Natural killer cell treated with Interleukin-12 subunit alpha and Interleukin-12 subunit beta and Interleukin-15 and Interleukin-18, amount 100 ng/mL, for 72 hours (primary cell): ENCODE measurements at places on chromosomes 16 and 17.
A peak's percentile ranks its signal among the peaks of the same experiment; 100 is the strongest.

DNA sequence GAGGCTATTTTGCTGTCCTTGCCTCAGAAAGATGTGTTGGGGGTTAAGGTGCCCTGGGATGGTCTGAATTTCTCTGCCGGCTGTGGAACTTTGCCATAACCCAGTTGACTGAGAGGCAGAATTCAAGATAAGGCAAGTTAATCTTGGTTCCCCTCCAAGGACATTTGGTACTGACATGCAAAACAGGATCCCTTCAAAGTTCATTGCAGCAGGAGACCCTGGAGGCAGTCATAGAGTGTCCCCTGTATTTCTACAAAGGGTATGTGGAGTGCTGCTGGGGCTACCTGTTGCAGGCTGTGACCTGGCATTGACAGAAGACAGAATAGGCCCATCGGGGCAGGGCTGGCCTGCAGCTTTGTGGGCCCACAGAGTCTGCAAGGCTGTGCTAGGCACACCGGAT is 135.6 kb upstream of the IRX3 start:
- DNase-seq, result no peak

- DNase-seq, result peak; percentile 64
These were observed 7.7 kb downstream of the CORO6 start for GRCh38 chr17:29615048-29615385.

DNA sequence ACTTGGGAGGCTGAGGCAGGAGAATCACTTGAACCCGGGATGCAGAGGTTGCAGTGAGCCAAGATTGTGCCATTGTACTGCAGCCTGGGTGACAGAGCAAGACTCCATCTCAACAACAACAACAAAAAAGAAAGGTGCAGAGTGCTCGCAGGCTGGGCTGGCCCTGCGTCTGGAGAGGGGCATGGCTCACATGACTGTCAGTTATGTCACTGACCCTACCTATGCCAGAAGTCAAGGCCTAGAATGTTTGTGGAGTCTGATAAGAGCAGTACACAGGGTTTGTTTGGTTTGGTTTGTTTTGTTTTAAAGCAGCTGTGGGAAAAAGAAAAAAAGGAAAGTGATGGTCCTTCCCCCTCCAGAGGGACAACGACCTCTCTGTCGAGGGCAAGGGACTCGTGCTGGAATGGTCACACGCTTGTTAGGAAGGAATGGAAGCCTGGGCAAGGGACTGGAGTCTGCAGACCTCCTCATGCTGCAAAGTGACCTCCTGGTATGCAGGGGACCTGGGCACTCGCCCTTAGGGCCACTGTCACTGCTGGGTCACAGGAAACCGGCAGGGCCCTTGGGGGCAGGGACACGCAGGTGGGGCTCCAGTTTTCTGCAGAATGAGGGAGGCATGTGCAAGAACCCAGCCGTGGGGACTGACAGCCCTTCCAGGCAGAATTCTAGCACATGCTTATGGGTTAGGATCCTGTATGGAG is 10.1 kb upstream of the OSGIN1 start:
- DNase-seq, result no peak

- no peak for DNase-seq
These were observed 6.4 kb upstream of the SOCS3 start for GRCh38 chr17:78366109-78366848.

- DNase-seq, result no peak
These were observed 15.5 kb downstream of the CDH1 start for GRCh38 chr16:68752602-68753001.

- peak; percentile 26 for DNase-seq
These were observed 177.3 kb downstream of the SEC14L1 start for GRCh38 chr17:77318021-77318420.

- no peak for DNase-seq
These were observed 65.9 kb downstream of the VPS35L start for GRCh38 chr16:19621445-19621844.

GRCh38 chr17:82300228-82300627 is 17.2 kb downstream of the CD7 start:
- DNase-seq, result no peak

GRCh38 chr16:21650521-21650920 is 1.9 kb downstream of the IGSF6 start:
- no peak for DNase-seq

GRCh38 chr17:56478836-56479447 is 114.6 kb upstream of the NOG start:
- DNase-seq, result no peak

- peak; percentile 89 for DNase-seq
These were observed at the start of gene ADCY9 for GRCh38 chr16:4116325-4117249. TSS of gene ADCY9 (minus strand) at chr16:4116442. CDS start at chr16:4115442, 1,000 bp downstream.

DNA sequence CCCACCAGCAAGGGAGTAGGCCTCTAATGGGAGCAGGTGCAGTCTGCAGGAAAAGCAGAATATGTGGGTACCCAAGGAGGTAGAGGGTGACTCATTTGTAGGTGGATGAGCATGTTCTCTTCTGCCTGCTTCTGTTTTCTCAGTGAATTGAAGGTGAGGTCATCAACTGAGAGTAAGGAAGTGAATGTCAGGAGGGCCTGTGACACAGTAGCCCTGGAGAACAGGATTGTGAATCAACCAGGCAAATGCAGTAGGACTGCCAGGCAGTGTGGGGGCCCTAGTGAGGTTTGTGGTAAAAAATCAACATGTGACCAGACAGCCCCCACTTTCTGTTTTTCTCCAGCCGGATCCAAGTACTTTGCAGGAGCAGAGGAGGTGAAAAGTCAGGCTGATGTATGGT is 150.5 kb upstream of the SOX9 start:
- no peak for DNase-seq

GRCh38 chr16:28494121-28494851 is at the start of gene APOBR:
TSS of gene APOBR (plus strand) at chr16:28494643. CDS start at chr16:28494682, 39 bp downstream.
- peak; percentile 95 for DNase-seq

DNA sequence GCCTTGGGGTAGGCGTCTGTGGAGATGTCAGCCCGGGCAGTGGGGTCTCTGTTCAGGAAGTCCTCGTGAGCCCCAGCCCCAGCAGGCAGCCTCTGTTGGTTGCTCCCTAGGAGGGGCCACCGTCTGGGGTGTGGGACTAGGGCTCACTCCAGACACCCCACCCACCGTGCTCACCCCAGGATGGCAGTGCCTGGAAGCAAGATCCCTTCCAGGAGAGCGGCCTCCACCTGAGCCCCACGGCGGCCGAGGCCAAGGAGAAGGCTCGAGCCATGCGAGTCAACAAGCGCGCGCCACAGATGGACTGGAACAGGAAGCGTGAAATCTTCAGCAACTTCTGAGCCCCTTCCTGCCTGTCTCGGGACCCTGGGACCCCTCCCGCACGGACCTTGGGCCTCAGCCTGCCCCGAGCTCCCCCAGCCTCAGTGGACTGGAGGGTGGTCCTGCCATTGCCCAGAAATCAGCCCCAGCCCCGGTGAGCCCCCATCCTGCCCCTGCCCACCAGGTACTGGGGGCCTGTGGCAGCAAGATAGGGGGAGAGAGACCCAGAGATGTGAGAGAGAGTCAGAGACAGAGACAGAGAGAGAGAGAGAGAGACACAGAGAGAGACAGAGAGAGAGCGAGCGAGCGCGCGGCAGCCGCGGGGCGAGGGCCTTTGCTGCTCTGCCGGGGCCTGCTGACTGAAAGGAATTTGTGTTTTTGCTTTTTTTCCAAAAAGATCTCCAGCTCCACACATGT is 9.8 kb downstream of the NTHL1 start:
- DNase-seq, result no peak

- no peak for DNase-seq
These were observed 1.0 kb downstream of the SRCIN1 start for GRCh38 chr17:38604479-38605403.

GRCh38 chr17:48102043-48102750 is 919 bp upstream of the CBX1 start:
- no peak for DNase-seq

DNA sequence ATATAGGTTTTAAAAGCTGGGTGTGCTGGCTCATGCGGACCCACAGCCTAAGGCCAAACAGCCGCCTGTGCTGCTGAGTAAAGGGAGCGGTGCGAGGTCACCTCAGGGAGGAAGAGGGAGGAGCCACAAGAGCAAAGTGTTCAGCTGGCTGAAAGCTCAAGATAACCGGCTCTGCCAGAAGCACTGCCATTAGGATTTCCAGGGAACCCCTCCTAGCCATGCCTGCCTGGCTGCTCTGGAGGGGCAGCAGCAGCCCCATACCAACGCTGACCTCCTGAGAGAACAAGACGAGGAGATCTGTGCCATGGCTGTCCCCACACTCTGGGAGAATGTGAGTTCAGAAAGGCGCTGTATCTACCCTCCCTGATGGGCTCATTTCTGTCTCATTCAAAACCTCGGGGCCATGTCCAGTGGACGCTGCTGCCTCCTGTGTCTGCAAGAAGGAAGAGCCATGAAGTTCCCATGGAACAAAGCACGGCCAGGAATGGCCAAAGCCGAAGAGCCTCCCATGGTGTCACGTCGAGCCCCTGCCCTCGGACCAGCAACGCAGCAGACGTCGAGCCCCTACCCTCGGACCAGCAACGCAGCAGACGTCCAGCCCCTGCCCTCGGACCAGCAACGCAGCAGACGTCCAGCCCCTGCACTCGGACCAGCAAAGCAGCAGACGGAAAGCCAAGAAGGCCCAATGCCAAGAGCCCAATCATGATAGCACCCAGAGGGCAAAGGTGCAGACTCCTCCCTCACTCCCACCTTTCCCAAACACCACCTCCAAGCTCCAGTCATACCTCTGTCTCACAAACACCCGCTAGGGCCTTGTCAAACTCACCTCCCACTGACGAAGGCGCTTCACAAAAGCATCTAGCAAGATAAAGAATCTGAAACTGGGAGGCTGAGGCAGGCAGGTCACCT is 107.0 kb downstream of the ANKRD11 start:
- no peak for DNase-seq

GRCh38 chr17:80795090-80795580 is 196.5 kb upstream of the CHMP6 start:
- DNase-seq, result no peak

DNA sequence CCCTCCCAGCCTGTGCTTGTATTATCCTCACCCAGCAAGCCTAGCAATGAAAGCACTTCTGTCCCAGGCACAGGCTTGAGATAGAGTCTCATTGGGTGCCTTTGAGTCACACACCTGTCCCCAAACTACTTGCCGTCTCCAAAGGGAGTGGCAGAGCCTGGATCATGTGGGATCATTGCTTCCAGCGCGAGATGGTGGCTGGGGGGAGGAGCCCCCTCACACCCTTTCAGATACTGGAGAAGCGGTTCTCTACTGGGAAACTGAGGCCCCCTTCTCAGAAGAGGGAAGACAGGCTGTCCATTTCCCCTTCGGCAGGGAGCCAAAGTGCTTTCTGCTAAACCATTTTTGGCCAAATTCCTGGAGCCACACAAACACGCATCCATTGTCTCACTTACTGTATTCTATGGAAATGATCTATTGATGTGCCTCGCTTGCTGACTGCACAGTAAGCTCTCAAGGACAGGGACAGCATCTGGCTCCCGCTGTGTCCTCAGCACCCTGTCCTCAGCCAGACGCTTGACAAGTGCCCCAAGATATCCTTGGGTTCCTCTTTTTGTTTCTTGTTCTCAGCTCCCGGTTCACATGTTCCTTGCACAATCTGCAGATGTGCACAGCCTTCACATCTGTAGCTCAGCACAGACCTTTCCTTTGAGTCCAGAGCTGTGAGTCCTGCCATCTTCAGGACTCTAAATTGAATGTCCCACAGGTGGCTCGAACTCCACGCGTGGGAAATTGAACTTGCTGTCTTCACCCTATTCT is 26.0 kb upstream of the DLX3 start:
- no peak for DNase-seq

DNA sequence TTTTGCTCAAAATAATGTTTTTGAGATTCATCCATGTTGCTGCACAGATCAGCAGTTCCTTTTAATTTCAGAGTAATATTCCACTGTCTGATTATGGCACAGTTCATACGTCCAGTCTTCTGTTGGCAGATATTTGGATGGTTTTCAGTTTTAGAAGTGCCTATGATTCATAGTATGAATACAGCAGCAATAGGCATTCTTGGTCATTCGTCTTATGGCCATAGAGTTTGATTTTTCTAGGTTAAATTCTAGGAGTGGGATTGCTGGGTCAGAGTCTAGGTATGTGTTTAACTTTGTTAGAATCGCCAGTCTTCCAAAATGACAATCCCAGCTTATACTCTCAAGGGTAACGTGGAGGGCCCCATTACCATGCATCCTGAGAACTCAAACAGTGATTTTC is 11.5 kb upstream of the IL34 start:
- DNase-seq, result no peak

DNA sequence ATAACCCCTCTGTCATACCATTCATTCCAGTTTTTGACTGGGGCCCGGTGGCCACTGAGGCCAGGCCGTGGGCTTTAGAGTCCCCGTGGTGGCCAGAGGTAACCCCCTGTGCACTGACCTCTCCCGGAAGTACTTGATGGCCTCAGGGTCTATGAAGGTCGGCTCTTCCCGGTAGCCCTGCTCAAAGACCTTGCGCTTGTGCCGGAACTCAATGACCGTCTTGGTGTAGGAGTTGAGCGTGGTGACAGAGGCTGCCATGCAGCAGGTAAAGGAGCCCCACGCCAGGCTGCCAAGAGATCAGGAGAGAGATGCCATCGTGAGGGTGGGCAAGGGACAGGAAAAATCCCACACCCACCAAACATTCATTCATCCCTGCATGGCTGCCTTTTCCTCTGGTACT is 234.8 kb downstream of the GSG1L start:
- no peak for DNase-seq
